GM06990 (cell line): ENCODE measurements at places on chromosomes 5 and 9.

- peak; percentile 3 for DNase-seq
These were observed 211.6 kb downstream of the DTWD2 start for GRCh38 chr5:118776755-118777154.

- peak; percentile 74 for DNase-seq
These were observed at the start of gene NSG2 for GRCh38 chr5:174045470-174046025. Gene NSG2 (plus strand): TSS chr5:174045706. CDS start chr5:174046756, 1,050 bp downstream.

DNA sequence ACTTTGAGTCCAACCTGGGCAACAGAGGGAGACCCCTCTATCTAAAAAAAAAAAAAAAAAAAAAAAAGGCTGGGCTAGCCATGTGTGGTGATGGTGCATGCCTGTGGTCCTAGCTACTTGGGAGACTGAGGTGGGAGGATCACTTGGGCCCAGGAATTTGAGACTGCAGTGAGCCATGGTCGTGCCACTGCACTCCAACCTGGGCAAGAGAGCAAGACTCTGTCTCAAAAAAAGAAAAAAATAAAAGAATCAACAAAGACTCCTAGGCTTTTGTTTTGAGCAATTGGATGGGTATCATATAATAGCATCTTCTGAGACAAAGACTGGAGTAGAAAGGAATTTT is 481.7 kb upstream of the PAPPA start:
- DNase-seq, result no peak

DNA sequence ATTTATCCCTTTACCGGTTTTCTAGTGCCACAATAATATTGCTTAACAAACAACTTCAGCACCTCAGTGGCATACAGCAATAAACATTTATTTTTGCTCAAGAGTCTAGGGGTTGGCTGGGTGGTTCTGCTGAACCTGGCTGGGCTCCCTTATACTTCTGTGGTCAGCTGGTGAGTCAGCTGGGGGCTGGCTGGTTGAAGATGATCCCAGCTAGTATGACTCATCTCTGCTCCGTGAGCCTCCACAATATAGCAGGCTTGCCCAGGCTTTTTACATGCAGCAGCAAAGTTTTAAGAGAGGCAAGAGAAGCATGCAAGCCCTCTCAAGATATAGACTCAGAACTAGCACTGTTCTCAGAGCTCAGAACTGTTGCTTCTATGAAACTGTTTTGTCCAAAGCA is 523.5 kb upstream of the CLINT1 start:
- DNase-seq, result no peak

DNA sequence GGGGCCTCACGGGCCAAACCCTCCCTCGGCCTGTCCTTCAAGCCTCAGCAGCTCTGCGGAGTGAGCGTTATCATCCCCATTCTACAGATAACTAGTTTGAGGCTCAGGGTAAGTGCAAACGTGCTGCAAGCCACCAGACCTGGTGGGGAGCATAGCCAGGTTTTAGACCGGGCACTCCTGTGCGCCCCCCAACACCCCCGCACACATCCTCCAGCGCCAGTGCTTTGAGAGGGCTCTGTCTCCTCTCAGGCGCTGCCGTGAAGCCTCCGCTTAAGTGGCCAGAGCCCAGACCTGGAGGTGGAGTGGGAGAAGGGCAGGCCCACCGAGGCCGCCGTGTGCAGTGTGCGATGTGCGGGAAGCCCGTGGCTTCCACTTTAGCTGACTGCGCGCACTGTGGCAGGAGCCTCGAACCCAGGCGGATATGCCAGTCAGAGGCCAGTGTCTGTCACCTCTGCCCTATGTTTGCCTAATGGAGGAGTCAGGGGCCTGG is 1.6 kb upstream of the MGAT1 start:
- no peak for DNase-seq

- no peak for DNase-seq
These were observed 258.4 kb upstream of the TAS2R1 start for GRCh38 chr5:9888501-9888901.

- no peak for DNase-seq
These were observed 151.7 kb upstream of the ANKH start for GRCh38 chr5:15023266-15023665.
